Fibroblast of lung (primary cell): ENCODE measurements at places on chromosomes 3 and 15.

DNA sequence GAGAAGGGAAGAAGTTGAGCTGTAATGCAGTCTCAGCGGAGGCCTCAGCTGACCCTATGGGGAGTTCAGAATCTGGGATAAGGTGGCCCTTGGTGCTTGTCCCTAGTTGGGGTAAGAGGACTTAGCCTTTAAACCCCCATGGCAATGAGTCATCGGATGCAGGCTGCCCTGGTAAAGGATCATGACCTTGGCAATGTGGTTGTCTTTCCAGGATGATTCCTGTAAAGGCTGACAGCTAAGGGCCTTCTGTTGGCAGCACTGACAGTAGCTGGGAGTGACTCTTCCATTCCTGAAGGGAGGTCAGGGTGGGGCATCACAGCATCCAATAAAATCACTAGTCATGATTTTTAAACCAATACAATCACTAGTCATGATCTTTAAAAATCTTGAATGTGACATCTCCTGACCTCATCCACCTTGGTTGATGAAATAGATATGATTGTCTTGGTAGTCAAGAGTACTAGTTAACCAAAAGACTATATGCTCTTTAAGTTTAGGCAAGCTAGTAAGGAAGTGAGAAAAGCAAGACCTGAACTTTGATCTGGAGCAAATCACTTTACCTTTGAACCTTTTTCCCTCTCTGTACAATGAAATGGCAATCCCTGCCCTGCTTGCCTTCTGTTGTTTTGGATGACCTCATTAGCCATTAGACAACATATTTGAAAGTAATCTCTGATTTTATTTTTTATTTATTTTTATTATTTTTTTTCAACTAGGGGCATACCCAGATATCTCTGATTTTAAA is 71.3 kb upstream of the CACNA1D start:
- no peak for DNase-seq

GRCh38 chr3:127419641-127420553 is 132.1 kb upstream of the PRR20G start:
- DNase-seq = no peak

DNA sequence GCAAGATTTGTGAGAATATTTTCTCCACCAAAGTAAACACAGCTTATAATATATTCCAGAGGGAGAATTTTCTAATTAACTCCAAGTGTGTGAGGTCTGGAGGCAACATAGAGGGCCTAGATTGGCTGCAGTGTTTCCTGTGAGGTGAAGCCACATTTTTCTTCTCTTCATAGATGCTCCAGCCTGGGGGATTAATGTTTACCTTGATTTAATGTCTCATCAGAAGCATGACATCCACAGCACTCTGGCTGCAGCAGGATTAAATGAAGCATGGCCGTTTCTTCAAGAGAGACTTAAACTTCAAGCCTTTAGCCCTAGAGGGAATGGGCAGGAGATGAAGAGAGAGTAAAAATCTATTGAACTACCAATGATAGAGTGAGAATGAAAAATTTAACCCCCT is 137.9 kb upstream of the ZBTB20 start:
- no peak for DNase-seq

- no peak for DNase-seq
Measured at GRCh38 chr15:78630886-78631633, 9.9 kb downstream of the CHRNB4 start.

DNA sequence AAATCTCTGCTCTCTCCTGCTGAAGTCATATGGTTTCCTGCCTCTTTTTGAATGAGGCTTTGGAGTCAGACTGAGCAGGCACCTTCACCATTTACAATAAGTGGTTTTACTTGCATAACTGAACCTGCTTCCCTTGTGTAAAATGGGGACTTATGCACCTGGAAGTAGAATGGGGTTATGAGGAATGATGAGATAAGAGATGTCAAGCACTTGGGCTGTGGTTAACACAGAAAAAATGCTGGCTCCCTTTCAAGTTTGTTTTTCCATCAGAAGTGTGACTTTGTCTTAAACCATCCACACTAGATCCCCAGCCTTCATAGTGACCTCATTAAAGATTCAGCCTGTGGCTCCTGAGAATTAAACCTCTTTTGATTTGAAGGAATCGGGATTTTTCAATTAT is 5.2 kb downstream of the EXOSC7 start:
- DNase-seq = no peak

DNA sequence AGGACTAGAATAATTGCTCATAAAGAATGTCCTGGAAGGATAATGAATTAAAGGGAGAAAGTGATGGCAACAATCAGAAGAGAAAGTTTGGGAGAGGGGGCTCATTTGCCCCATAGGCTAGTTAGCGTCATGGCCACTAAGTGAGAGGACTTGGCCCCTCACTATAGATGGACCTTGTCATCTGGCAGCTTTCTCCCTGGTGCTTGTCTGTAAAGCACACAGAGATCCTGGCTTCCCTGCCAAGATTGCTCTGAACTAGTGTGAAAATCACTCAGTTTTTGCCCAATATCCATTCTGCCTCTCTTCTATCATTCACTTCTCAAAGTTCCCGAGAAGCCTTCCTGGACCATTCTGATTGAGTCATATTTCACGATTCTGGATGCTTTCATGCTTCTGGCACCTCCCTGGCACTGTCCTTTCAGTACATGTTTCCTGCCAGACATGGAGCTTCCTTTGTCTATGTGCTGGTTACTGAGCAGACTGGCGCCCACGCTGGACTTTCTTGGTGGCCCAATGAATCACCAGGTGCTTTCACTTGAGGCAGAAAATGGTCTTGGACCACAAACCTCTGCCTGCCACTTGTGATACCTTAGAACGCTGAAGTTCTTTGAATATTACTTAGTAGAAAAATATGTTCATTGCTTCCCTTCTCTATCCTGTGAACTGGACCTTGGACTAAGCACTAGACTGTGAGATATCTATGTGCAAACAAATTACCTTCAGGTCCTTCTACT is 709.6 kb upstream of the CFAP20DC start:
- DNase-seq = peak; percentile 67

GRCh38 chr3:185176750-185177359 is 24.0 kb upstream of the C3orf70 start:
- peak; percentile 14 for DNase-seq

DNA sequence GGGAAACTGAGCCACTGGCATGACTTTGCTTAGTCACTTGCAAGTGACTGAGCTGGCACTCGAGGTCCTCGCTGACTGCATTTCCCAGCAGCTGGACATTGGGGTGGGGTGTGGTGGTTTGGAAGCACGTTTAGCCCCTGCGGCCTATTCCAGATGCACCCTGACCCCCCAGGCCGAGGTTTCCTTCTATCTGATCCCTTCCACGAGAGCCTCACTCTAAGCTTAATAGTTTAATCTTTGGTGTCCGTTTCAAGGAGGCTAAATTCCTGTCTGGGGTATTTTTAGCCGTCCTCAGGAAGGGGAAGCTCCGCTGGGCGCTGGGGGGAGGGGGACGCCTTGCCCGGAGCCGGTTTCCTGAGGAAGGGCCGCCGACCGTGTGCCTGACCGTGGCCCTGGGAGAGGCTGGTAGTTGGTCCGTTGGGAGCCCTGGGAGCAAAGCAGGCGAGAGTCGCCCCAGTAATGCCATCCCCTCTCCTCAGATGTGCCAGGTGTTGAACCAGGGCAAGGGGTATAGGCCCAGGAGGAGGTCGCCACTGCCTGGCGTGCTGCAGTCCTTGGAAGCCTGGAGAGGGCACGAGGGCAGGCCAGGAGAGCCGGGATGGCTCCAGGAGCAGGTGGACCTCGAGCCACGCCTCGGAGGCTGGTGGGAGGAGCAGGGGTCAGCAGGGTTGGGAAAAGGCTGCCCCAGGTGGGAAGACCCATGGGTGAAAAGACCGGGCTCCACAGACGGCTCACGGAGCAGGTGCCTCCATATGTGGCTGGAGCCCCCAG is 37.2 kb downstream of the IDH2 start:
- DNase-seq = no peak

GRCh38 chr3:183896184-183896583 is 11.5 kb upstream of the PARL start:
- DNase-seq = no peak
